ENCODE measurements at places on chromosomes 6 and 20. TPM values are rescaled to one million over a fixed set of nuclear protein-coding genes. Genes with fewer than 3 reads are reported as not detected.

GRCh38 chr6:161189891-161190290, 84.0 kb downstream of the AGPAT4 start:
- DNase-seq = no peak
- H3K4me3 ChIP-seq = no peak overlapping the region
- no peak overlapping the region for H3K27ac ChIP-seq
- no peaks in the 10 kb centered on the region for H3K27me3 ChIP-seq

DNA sequence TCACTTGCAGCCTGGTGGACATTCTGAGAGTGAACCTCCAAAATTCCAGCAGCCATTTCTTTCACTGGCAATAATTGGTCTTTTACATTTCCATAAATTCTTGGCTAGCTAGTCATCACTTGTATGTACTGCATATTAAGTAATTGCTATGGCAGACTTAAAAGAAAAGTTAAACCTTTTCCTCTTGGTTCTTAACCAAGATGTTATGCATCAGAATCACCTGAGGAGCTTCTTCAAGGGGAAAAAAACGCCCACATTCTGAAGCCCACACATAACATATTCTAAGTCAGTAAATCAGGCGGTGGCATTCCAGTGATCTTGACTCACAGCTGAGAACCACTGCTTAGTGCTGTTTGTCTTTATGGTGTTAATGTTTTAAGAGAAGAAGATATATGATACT, 37.0 kb downstream of the CDC40 start:
- H3K4me3 ChIP-seq = no peak overlapping the region
- DNase-seq = no peak
- H3K27ac ChIP-seq = no peak overlapping the region
- H3K4me1 ChIP-seq = no peaks in the 10 kb centered on the region

DNA sequence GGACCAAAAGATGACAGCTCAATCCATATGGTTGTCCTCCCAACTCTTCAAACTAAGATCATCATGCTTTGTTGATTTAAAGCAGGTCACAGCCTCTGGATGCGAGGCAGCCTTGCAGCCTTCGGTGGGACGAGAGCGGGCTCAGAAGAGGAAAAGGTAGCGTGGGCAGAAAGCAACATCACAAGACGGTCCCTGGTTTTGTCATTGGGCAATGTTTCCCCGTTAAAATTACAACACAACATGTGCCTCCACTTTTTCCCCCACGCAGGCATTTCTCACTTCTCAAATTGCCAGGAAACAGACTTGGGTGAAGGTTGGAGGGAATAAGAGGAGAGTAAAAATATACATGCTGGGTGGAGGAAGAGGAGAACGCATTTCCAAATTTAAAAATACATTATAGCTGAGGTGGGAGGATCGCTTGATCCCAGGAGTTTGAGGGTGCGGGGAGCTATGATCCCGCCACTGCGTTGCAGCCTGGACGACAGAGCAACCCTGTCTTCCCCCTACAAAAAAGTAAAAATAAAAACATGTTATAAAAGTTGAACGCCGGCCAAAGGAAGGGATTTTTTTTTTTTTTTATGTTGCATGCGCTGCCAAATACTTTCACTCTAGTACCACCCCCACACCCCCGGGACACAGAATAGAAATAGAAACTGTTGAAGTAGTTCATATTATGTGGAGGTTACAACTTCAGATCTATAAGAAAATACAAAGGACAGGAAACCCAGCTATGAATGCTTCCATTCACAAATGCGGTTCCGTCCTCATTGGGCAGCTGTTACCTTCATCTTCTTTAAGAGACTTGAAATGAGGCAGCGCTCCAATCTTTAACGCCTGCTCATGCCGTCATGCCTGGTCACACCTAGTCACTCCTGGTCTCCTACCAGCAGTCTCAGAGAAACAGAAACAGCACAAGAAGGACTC, 13.9 kb upstream of the NAA20 start:
- no peak for DNase-seq
- H3K4me1 ChIP-seq = no peaks in the 10 kb centered on the region
- no peaks in the 10 kb centered on the region for H3K27me3 ChIP-seq

DNA sequence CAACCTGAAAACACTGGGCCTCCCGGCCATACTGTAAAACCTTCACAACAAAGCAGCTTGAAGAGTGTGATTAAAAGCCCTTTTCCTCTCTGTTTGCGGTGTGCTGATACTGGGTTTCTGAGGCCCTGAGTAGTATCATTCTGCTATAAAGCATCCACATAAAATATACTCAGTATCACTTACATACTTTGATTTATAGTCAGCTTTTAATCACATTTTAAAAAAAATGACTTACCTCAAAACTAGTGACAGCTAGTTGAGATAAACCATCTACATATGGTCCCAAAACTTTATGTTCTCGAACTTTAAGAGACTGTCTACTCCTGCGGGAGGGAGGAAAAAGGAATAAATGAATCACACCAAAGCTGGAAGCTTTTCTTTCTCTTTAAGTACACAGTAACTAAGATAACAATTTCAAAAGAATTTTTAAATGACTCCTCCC, 135.7 kb downstream of the KIF13A start:
- no peak overlapping the region for H3K4me3 ChIP-seq
- H3K36me3 ChIP-seq = no peaks in the 10 kb centered on the region
- H3K27me3 ChIP-seq = no peaks in the 10 kb centered on the region
- no peak for DNase-seq
- H3K4me1 ChIP-seq = no peaks in the 10 kb centered on the region

DNA sequence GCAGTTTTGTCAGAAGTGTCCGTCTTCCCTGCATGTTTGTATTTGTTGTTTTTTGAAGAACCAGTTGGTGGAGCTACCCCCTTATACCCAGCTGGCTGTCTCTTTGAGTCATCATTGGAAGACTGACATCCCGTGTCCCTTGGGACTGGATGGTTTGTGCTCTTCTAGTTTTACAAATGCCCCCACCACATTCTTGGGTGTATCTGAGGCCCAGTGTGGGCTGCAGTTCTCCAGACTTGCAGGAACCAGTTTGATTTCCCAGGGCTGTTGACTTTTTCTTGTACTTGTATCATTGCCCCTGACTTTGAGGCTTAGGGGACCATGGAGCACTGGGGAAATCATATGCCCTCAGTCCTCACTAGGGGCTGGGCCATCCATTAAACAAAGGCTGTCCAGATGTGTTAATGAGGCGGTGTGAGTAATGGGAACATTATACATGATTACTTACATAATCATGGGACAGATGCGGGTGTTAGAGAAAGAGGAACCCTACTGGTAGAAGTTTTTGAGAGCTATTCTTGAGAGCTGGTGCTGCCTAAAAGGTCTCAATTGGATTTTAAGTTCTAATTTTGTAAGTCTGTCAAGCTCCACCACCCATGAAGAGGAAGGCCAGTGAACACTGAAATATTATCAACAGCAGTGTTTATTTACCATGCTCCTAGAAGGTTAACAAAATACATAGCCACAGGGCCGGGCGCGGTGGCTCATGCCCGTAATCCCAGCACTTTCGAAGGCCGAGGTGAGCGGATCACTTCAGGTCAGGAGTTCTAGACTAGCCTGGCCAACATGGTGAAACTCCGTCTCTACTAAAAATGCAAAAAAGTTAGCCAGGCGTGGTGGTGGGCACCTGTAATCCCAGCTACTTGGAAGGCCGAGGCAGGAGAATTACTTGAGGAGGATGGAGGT, 8.5 kb downstream of the JARID2 start:
- peaks cover 16% of the 10 kb centered on the region for H3K4me1 ChIP-seq
- no peak overlapping the region for H3K4me3 ChIP-seq
- DNase-seq = no peak
- H3K27ac ChIP-seq = no peak overlapping the region
- no peaks in the 10 kb centered on the region for H3K27me3 ChIP-seq

GRCh38 chr6:113288409-113288808, 568.7 kb upstream of the MARCKS start:
- H3K4me3 ChIP-seq = no peak overlapping the region
- H3K27me3 ChIP-seq = no peaks in the 10 kb centered on the region
- H3K27ac ChIP-seq = no peak overlapping the region
- no peaks in the 10 kb centered on the region for H3K4me1 ChIP-seq
- no peak for DNase-seq
- H3K36me3 ChIP-seq = no peaks in the 10 kb centered on the region

GRCh38 chr6:155223646-155224451, 40.0 kb upstream of the CLDN20 start:
- H3K27ac ChIP-seq = peak overlapping the region; percentile 96
- H3K36me3 ChIP-seq = peaks cover 11% of the 10 kb centered on the region
- peaks cover 15% of the 10 kb centered on the region for H3K4me1 ChIP-seq
- peak overlapping the region; percentile 62 for H3K4me3 ChIP-seq
- no peaks in the 10 kb centered on the region for H3K27me3 ChIP-seq

GRCh38 chr6:157873735-157874344, 50.8 kb downstream of the SNX9 start:
- H3K4me3 ChIP-seq = no peak overlapping the region
- H3K27ac ChIP-seq = no peak overlapping the region
- no peaks in the 10 kb centered on the region for H3K4me1 ChIP-seq
- H3K36me3 ChIP-seq = no peaks in the 10 kb centered on the region
- no peaks in the 10 kb centered on the region for H3K27me3 ChIP-seq
- peak; percentile 85 for DNase-seq

LY6G6D gene
- total RNA-seq = not detected

HSPA1A gene
- total RNA-seq = 1,263 TPM

CAGE1 gene
- not detected for total RNA-seq
